ENCODE measurements at places on chromosomes 7 and 10.

- DNase-seq, result peak; percentile 56
Observed at GRCh38 chr7:76280408-76280807, 22.1 kb upstream of the HSPB1 start.

DNA sequence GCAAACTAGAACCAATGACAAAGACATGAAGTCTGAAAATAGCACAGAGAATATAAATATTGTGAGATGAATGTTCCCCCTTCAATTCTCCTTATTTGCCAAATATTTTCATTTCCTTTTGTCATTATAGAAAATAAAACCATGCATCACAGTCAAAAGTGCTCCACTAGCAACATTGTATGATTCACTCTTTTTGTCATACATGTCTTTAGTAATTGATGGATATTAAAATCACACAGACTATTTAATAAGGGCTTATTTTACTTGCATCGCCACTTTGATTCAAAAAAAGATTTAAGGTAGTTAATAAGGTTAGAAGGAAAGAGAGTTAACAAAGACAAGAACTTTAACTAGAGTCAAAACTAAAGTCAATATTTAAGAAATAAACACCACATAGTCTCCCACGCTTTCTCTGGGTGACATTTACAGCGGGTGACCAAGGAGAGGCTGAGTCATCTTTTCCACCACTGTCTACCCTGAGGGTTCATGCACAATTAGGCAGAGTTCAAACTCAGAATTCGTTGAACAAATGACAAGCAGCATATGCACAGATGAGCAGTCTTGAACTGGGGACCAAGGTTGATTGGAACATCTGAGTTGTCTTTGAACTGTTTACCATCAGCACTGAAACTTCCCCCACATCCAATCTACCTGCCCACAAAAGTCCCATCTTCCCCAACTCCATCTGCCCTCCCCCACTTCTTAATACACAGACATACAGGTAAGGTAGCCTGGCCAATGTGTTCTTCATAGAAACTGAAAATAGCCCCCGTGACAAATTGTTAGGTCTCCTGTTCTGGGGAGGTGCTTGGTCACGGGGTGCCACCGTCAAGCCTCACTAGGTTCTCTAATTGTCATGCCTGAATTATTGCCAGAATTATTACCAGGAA lies 42.5 kb downstream of the C7orf25 start:
- DNase-seq, result no peak

- DNase-seq, result no peak
Observed at GRCh38 chr7:40822861-40823260, 688.1 kb downstream of the SUGCT start.

DNA sequence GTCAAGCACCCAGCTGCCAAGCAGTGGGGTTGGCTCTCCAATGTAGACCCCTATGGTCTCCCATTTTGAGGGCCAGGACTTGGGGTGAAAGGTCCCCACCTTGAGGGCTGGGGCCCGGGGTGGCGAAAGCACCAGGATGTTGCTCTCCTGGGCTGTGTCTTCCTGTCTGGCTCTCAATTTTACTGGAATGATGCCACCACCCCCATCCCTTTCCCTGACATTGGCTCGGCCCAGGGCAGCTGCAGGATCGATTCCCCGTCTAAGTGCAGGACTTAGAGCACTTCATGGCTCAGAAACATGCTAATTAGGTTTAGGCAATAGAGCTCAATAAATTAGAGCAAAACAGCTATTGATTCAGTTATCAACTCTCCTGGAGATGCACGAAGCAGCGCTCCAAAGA lies 27.0 kb upstream of the HSPA12A start:
- no peak for DNase-seq

DNA sequence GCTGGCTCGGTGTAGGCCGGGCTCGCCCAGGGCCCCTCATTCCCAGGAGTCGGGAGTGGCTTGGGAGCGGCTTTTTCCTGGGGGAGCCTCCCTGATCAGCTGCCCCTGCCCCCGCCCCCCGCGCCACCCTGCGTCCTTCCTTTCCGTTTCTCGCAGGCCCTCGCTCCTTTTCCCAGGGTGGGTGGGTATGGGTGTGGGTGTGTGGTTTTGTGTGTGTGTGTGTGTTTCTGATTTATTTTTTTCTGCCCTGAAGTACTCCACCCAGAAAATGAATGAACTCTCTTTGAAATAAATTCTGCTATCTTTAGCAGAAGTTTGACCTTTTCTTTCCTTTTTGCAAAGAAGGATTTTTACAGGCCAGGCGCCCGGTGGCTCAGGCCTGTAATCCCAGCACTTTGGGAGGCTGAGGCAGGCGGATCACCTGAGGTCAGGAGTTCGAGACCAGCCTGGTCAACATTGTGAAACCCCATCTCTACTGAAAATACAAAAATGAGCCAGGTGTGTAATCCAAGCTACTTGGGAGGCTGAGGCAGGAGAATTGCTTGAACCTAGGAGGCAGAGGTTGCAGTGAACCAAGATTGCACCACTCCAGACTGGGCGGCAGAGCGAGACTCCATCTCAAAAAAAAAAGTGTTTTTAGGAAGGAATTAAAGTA lies 30.0 kb upstream of the AP5Z1 start:
- DNase-seq, result no peak

All from ecto neural progenitor cell (in vitro differentiated cells).